ENCODE measurements at places on chromosomes 6 and 20.

- DNase-seq: no peak
These were observed 10.3 kb downstream of the MKKS start for GRCh38 chr20:10423735-10424134.

- no peak for DNase-seq
These were observed 26.6 kb upstream of the ILRUN start for GRCh38 chr6:34723203-34723602.

DNA sequence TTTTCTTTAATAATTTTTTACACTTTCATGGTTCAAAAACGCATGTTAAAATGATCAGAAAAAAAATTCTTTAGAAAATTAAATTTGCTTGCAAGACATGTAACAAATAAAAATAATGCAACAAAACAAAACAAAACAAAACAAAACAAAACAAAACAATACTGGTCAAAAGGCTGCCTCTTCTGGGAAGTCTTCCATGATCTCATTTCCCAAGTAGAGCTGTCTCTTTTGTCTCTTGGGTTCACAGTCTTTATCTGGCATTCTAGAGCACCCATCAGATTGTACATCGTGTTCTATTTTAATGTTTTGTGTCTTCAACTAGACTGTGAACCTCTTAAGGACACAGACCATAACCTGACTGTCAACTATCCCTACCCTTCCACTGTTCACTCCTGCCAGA is 25.3 kb downstream of the TP53INP2 start:
- no peak for DNase-seq

- DNase-seq: no peak
These were observed 120.9 kb downstream of the TIAM2 start for GRCh38 chr6:155115893-155116570.

DNA sequence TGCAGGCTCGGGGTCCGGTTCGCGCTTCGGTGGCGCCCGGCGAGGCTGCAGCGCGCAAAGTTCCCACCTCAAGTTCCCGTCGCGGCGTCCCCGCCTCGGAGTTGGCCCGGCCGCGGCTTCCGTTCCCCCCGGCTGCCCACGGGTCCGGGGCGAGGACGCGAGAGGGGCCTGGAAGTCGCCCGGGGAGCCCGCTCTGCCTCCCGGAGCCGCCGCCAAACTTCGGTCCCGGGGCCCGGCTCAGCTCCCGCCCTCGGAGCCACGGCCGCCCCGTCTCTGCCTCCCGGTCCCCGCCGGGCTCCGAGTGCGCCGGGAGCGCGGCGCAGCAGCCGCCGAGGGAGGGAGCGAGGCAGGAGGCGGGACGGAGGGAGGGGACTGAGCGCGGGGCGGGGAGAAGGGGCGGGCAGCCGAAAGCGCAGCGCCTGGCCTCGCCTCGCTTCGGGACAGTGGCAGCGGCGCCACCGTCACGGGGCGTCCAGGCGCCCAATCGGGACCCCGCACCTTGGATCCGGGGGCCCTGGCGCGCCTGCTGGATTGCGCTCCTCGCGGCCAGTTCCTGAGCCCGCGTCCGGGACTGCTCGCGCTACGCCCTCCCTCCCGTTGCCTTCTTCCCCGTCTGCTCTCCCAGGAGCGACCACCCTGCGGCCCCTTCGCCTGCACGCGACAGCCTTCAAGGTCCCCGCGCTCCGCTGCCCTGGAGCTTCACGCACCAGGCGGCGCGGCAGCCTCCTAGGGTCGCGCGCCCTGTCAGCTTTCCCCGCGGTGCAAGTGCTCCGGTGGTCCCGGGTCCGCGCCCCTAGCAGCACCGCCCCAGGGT is at the start of gene KCNG1:
Gene KCNG1, minus strand, starts transcription at position 305 of the 814 bp plus-strand sequence. CDS start 12,769 bp downstream, outside the sequence.
- DNase-seq: no peak

GRCh38 chr20:48012401-48012974 is 227.2 kb upstream of the SULF2 start:
- no peak for DNase-seq

GRCh38 chr6:89616531-89616930 is 22.0 kb downstream of the LYRM2 start:
- no peak for DNase-seq

GRCh38 chr6:135784507-135784906 is 67.0 kb upstream of the PDE7B start:
- no peak for DNase-seq

- no peak for DNase-seq
These were observed 58.6 kb downstream of the LIN28B start for GRCh38 chr6:105015482-105015881.

GRCh38 chr6:26216886-26217713 is 129.9 kb downstream of the HFE start:
- DNase-seq: no peak

GRCh38 chr20:57622579-57623381 is 2.6 kb upstream of the ZBP1 start:
- no peak for DNase-seq

GRCh38 chr20:17795501-17796071 is 95.8 kb downstream of the BANF2 start:
- DNase-seq: no peak

DNA sequence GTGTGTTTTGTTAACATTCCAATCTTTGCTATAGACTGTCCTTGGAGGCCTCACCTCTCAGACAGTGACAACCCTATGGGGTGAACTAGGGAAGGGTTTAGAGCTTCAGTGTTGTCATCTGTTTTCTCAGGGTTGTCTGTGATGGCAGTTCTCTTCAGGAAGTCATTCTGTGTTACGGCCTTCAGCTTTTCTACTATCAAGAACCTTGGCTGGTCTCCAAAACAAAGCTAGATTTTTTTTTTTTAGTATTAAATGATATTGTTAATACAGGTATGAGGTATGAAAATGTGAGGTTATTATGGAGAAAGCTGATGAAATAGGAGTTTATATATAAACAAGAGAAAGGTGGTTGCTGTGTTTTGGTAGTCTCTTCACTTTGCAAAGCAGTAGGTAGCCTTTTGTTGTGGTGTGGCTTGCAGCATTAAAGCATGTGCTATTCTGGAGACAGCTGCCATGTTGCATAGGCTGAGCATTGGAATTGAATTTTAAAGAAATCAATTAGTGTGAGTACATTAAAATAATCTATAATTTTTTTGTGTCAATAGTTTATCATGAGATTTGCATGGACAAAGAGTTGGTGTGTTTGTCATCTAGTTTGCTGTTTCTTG is 162.6 kb downstream of the CARMIL1 start:
- DNase-seq: no peak

DNA sequence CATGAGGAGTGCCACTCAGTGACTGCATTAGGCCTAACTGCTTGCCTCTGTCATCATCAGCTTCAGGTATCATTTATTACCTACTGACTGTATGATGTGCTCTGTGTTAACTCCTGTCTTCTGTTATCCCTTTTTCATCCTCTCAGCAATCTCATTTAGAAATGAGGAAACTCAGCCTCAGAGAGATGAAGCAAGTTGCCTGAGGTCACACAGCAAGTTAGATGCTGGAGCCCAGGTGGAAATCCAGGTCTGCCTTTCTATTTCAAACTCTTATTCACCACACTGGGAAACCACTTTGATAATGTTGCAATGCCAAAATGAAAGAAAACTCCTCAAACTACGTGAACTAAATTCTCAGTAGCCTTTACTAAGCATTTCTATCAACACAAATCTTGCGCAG is 1.3 kb downstream of the FERMT1 start:
- DNase-seq: no peak

- no peak for DNase-seq
These were observed 21.5 kb downstream of the VNN2 start for GRCh38 chr6:132736239-132736638.

DNA sequence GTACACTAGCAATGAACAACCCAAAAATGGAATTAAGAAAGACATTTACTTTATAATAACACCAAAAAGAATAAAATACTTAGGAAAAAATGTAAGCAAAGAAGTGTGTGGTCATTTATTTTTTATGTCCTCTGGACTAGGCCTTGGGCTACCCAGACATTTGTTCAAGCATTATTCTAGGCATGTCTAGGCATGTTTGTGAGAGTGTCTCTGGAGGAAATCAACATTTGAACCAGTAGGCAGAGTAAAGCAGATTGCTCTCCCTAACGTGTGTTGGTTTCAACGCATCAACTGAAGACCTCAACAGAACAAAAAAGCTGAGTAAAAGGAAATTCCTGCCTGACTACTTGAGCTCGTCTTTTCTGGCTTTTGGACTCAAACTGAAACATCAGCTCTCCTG is 84.5 kb downstream of the ANKEF1 start:
- DNase-seq: no peak

DNA sequence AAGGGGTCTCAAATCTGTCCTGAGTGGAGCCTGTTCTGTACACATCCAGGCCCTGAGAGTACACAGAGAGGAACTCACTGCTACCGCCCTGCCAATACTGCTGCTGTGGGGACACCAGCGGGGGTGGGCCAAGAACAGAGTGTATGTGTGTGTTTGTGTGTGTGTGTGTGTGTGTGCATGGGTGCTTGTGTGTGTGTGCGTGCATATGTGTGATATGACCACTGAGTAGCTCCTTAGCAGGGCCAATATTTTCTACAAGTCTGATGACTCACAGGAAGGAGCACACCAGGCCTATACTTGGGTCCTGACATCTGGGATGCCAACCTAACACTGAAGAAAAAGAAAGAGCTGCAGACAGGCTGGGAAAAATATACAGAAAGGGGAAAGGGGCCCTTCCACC is 1.4 kb downstream of the RAET1E start:
- DNase-seq: no peak

DNA sequence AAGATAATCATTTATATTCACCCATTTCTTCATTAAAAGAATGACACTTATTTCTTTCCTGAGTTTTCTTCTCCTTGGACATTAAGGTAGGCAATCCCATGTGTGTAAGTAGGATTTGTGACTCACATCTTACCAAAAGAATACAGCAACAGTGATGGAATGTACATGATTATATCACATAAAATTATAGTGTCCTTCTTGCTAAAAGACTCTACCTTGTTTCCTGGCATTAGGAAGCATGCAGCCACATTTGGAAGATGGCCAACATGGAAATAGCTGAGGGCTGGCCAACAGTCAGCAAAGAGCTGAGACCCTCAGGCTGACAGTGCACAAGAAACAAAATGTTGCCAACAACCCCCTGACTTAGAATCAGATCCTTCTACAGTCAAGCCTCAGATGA is 327.9 kb upstream of the MARCKS start:
- no peak for DNase-seq

DNA sequence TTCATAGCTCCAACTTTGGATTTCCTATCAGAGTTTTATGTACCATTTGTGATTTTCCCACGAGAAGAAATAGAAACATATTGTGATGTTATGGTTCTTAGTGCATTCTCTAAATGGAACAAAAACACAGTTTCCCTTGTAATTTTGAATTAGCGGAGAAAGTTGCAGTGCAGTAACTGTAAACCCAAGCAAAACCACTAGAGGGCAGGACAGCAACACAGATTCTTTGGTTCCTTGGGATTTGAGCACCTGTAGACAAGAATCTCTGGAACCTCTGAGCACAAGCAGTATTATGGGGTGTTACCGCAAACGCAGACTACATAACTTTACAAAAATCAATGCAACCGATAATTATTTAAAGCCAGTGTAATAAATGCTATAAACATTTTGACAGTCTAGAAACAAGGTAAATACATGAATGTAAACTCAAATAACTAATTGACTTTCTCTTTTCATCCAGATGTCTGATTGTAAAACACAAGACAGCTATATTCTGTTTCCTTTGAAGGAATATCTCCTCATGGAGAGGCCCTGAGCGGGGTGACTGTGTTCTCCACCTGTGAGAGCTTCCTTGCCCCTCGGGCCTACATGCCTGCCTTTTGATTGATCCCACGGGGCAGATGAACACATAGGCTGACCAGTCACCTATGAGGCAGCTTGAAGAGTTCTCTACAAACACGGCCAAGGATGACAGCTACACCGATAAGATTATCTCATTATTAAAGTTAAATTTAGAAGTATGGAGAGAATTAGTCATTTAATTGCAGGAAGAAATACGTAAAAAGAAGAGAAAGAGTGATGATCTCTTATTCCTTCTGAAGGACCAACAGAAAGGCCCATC is 67.5 kb upstream of the COL21A1 start:
- DNase-seq: no peak

- DNase-seq: no peak
These were observed 441.3 kb downstream of the CDC5L start for GRCh38 chr6:44828780-44829179.

- no peak for DNase-seq
These were observed 259.2 kb downstream of the ADGB start for GRCh38 chr6:146857980-146858347.

DNA sequence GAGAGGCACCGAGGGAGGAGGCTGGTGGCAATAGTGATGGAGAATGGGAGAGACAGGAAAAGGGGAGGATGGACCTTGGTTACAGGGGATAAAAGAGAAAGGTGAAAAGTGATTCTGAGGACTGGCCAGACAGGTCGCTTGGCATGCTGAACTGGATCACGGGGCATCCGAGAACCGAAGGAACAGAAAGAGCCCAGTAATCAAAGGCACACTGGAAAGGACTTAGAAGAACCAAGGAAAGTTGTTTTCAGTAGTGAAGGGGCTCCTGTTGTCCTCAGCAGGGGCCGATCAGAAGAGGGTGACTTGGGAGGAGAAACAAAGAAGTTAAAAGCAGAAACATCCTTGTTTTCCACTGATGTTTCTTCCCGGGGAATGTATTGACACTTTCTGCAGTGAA is 18.9 kb downstream of the SYTL3 start:
- DNase-seq: no peak

DNA sequence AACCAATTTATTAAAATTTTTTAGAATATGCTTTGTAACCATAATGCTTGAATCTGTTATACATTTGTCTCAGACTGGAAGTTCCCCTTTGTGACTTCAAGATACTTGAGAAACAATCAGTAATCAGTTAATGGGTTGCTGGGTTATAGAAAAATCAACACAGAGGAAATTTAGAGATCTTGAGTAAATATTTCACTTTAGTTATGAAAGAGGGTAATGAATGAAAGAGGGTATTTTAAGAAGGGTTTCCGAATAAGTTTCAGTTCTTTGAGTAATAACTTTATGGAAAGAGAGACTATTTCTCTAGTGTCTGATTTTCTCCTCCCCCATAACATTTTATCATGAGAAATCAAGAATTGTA is 21.4 kb downstream of the ZFAND3 start:
- no peak for DNase-seq

GRCh38 chr20:15342991-15343523 is 1005.6 kb upstream of the FLRT3 start:
- no peak for DNase-seq

DNA sequence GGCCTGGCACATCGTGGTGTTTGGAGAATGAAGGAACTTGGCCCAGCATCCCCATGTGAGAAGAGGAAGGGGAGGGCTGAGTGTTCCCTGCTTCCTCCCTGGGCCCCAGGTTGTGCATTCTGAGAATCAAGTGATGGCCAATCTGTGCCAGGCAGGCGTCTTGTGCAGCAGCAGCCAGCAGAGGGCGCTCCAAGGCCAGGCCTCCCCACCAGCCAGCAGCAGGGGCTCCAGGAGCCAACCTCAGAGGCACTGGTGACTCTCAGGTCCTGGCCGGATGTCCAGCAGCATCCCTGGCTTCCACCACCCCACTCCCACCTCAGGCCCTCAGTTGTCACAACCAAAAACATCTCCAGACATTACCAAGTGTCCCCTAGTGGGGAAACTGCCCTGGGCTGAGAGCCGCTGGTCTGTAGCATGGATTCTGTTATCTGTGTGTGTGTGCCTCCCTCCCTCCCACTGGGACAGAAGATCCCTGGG is 192.0 kb downstream of the PREX1 start:
- peak; percentile 32 for DNase-seq

Measured in stimulated activated CD8-positive, alpha-beta memory T cell treated with anti-CD3 and anti-CD28 coated beads, Interleukin-4, amount 100 ng/mL, for 4 hours (primary cell).